ENCODE measurements at places on chromosomes 13 and 19. TPM values are rescaled to one million over a fixed set of nuclear protein-coding genes. Genes with fewer than 3 reads are reported as not detected.

Gene ERCC5
- total RNA-seq, result 70.8 TPM

Gene EID2
- 10.9 TPM for total RNA-seq

Gene NEK5
- total RNA-seq, result 1.4 TPM

Gene CARD8
- 81.3 TPM for total RNA-seq

GRCh38 chr13:96667294-96668018 is 326.8 kb downstream of the OXGR1 start:
- no peak for DNase-seq

DNA sequence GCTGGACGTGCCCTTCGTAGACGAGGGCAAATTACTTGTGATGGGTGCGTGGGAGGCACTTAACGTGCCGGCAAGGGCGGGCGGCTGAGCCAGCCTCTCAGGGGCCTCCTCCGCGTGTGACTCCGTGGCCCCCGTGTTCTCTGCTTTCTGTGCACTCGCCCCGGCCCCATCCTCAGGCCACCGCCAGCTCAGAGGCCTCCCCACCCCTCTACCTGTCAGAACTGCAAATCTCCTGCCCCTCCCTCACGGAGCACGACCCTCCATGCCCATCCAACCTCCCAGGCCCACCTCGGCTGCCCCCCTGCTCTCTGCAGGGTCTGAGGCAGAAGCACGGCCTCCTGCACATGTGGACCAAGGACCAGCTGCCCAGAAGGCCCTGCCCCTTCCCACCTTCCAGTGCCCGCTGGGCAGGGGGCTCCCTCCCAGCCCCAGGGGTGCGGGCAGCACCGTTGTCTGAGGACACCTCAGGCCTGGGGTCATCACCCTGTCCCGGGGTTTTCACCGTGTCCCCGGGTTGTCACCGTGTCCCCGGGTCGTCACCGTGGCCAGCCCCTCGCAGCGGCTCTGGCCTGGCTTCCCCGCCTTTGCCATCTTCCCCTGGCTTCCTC is 44.5 kb downstream of the TMEM255B start:
- no peak for DNase-seq

DNA sequence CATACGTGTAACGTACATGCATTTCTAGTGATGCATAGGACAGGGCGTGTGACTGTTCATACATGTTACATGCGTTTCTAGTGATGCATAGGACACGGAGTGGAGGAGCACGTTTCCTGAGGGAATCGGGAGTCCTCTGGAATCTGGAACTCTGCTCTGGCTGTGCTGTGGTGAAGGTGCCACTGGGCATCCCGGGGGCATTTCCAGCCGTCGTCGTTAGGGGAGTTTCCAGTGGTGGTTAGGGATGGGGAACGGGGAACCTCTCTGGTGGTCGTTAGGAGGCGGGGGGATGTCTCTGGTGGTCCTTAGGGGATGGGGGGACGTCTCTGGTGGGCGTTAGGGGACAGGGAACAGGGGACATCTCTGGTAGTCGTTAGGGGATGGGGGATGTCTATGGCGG is 209.6 kb upstream of the SOX1 start:
- no peak for DNase-seq

- no peak for DNase-seq
Measured at GRCh38 chr19:45063851-45064801, 12.2 kb downstream of the ZNF296 start.

DNA sequence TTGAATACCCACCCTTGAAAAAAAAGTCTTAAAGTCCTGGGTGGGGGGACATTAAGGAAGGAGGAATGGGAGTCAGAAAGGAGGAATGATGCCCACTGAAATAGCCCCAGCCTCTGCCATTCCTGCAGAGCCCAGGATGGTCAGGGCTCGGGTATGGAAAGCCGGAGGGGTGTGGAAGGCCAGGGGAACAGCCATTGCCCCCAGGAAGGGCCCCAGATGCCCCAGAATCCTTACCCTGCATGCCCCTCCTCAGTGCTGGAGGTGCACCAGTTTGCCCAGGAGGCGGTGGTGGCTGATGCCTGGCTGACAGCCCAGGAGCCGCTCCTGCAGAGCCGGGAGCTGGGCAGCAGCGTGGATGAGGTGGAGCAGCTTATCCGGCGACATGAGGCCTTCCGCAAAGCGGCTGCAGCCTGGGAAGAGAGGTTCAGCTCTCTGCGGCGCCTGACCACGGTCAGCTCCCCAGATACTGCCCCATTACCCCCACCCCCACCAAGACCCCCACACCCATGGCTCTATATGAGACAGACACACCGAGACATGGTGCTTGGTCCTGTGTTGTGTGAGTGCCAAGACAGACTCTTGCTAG is 10.7 kb upstream of the SHKBP1 start:
- DNase-seq, result no peak

DNA sequence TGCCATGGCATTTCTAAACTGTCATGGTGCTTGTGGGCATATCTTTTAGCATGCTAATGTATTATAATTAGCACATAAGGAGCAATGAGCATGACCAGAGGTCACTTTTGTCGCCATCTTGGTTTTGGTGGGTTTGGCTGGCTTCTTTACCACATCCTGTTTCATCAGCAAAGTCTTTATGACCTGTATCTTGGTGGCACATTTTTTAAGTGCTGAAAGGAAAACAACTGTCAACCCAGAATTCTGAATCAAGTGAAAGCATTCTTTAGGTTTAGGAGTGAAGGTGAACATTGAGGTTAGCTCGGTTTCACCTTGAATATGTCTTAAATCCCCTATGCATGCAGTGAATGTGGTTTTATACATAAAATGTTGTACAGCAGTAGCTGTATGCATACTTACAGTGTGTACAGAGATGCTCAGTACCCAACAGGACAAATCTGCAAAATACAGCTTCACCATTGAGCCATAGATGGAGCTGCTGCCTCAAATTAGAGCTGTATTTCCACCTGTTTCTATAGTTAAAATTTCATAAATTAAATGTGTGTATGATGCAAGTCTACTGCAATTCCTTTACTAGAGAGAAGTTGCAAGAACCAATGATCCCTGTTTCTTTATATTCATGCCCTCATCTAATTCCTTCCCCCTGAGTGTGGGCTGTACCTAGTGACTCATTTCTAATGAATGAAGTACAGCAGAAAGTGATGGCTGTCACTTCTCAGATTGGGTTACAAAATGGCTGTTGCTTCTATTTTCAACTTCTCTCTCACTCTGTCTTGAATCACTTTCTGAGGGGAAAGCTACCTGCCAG is 25.2 kb upstream of the IGSF23 start:
- DNase-seq, result no peak

GRCh38 chr13:93767917-93768409 is 541.4 kb downstream of the GPC6 start:
- no peak for DNase-seq

DNA sequence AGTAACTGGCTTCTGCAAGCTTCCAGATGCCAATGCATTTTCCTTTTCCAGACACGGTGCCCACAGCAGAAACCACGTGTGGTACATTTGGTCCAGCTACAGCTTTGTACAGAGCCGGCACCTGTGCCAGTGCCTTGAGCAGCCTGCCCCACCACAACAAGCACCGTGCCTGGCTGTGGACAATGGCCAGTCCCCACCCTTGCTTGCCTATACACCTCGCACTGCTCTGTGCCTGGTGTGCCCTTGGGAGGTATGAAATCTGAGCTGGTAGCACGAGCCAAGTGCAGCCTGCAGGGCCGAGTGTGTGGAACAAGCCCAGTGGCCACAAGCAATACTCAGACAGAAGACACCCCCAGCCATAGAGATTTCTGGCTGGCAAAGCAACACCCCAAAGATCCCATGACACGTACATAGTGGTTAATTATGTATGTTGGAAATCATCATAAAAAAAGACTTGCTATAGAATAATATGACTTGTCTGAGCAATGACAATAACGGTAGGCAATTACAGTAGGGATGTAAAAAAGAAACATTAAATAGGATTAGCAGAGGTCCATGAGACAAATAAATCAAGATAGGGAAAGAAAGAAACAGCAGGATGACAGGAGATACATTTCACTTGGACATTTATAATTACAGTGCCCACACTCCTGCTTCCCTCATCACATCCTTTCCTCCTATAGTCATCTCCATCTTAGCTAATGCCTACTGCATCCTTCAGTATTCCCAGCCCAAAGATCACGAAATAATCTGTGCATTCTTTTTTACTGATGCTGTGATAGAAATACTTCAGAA is 1399.5 kb downstream of the PCDH9 start:
- DNase-seq, result no peak

DNA sequence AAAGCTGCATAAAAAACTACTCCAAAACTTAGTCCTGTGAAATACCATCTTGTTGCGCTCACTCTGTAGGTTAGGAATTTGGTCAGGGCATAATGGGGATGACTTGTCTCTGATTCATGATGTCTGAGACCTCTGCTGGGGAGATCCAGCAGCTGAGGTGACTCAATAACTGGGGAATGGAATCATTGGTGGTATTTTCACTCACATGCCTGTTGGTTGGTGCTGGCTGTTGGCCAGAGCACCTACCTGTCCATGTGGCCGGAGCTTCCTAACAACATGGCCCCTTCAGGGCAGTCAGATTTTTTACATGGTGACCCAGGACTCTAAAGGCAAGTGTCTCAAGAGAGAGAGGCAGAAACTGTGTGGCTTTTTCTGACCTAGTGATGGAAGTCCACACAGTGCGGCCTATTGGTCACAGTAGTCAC is 7.4 kb upstream of the ESD start:
- DNase-seq, result no peak

DNA sequence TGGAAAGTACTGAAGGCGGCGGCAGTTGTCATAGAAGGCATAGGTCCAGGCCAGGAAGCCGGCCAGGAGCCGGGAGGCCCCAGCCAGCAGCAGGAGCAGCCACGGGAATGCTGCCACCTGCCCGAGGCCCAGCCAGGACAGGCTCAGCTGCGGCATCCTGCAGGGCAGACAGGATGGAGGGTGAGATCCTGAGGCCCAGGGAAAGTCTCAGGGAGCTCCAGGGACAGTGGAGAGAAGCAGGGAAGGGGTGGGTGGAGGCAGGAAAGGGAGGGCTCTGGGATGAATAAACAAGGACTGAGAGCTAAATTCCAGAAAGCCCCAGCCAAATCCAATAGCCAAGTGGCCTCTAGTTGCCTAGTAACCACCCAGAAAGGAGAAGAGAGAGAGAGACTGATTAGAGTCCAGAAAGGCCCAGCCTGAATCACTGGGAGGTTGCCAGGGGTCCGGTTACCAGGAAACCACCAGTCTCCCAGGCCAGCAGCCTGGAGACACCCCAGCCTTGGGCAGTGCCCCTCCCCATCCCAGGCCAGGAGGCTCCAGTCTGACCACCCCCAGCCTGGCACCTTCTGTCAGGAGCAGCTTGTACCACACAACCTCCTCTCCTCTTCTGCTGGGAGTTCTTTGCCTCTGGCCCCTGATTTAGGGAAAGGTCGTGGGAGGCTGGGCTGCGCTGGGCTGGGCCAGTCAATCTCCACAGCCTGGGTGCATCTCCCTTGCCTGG is 7.5 kb upstream of the OR10H5 start:
- peak; percentile 26 for DNase-seq

GRCh38 chr13:24253520-24254145 is 55.7 kb upstream of the C1QTNF9 start:
- DNase-seq, result no peak

- no peak for DNase-seq
Measured at GRCh38 chr13:95571941-95572340, 19.4 kb downstream of the CLDN10 start.

DNA sequence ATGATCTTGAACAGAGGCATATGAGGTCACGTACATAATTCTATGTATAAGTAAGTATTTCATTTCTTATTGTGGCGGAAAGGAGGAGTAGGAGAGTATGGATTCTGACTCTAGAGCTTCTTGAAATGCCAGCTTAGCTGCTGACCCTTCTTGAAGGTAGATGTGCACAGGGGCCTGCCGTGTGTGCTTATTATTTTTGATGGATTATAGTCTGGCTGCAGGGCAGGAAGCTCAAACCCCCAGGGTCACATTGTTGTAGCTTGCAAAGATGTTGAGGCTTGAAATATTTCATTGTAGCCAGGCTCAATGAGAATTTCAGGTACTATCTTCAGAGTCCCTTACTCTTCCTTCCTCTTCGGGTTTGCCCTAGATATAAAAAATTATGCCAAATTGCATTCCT is 418.8 kb downstream of the OLFM4 start:
- DNase-seq, result no peak

DNA sequence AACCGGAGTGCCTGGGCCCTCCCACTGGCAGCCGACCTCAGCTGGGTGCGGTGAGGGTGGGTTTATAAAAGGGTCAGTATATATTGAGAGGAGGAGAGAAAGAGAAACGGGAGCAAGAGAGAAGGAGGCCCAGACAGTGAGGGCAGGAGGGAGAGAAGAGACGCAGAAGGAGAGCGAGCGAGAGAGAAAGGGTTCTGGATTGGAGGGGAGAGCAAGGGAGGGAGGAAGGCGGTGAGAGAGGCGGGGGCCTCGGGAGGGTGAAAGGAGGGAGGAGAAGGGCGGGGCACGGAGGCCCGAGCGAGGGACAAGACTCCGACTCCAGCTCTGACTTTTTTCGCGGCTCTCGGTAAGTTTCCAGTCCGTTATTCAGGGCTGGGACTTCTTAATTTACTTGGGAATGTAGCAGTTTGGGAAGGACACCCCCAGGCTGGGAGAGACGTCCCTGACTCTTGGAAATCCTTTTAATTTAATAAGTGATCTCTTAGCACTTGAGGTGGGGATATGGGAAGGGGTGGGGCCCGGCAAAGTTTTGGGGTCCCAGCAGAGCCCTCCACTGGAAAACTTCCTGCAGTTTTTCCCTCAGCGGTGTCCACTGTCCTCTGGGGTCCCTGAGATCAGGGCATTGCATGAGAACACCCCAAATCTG is at the start of gene EMP3:
EMP3 (plus strand) TSS at position 288 of the 646 bp plus-strand sequence. CDS start 1,293 bp downstream, outside the sequence.
- DNase-seq, result peak; percentile 83

GRCh38 chr13:72507416-72508199 is 219.8 kb downstream of the MZT1 start:
- DNase-seq, result no peak

- no peak for DNase-seq
Measured at GRCh38 chr13:39038569-39039030, 344 bp downstream of the NHLRC3 start.

DNA sequence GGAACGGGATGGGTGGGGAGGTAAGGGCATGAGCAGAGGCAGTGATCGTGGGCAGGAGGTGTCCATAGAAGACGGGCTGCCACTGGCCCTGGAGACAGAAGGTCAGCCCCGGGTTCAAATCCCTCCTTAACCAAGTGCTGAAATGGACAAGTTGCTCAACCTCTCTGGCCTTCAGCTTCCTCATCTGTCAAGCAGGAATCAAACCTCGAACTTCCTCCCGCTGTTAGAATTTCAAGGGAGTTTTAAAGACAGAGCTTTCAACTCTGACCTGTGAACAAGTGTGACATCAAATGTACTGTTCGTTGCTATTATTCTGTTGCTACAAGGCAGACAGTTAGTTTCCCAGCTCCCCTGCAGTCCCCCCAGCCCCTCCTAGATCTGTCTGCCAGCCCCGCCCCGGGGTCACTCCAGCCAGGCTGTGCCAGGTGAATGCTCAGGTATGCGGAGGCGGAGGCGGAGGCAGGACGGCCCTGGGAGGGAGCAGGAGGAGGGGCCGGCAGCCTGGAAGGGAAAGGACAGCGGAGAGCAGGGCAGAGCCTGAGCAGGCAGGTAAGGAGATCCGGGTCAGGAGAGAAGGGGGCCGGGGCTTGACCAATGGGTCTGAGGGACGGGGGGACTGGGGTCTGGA is at the start of gene EPS8L1:
EPS8L1 (plus strand) TSS at position 499 of the 628 bp plus-strand sequence. CDS start 576 bp downstream, outside the sequence.
- no peak for DNase-seq

Data from urinary bladder (tissue), 4 donors.